RWPE2 (cell line): ENCODE measurements at places on chromosomes 16 and 17.

- H3K4me3 ChIP-seq = peak overlapping the region; percentile 92
- peak overlapping the region; percentile 80 for H3K27ac ChIP-seq
- no peaks in the 10 kb centered on the region for H3K27me3 ChIP-seq
- H3K36me3 ChIP-seq = no peaks in the 10 kb centered on the region
- DNase-seq = no peak
Measured at GRCh38 chr17:49359990-49360795, 1.9 kb downstream of the ZNF652 start.

- peak; percentile 66 for DNase-seq
- H3K27me3 ChIP-seq = peaks cover 4% of the 10 kb centered on the region
- H3K4me3 ChIP-seq = peak overlapping the region; percentile 53
- no peak overlapping the region for H3K27ac ChIP-seq
- no peaks in the 10 kb centered on the region for H3K4me1 ChIP-seq
Measured at GRCh38 chr17:61409301-61410112, 9.9 kb downstream of the TBX2 start.

GRCh38 chr16:11446566-11447119 is 101.4 kb downstream of the RMI2 start:
- H3K36me3 ChIP-seq = no peaks in the 10 kb centered on the region
- no peak overlapping the region for H3K4me3 ChIP-seq
- H3K27ac ChIP-seq = no peak overlapping the region
- no peak for DNase-seq
- H3K4me1 ChIP-seq = no peaks in the 10 kb centered on the region

GRCh38 chr17:50380369-50381259 is 7.6 kb downstream of the EME1 start:
- H3K27ac ChIP-seq = no peak overlapping the region
- no peaks in the 10 kb centered on the region for H3K27me3 ChIP-seq
- no peak overlapping the region for H3K4me3 ChIP-seq
- H3K36me3 ChIP-seq = peaks cover 90% of the 10 kb centered on the region
- H3K4me1 ChIP-seq = no peaks in the 10 kb centered on the region
- no peak for DNase-seq

DNA sequence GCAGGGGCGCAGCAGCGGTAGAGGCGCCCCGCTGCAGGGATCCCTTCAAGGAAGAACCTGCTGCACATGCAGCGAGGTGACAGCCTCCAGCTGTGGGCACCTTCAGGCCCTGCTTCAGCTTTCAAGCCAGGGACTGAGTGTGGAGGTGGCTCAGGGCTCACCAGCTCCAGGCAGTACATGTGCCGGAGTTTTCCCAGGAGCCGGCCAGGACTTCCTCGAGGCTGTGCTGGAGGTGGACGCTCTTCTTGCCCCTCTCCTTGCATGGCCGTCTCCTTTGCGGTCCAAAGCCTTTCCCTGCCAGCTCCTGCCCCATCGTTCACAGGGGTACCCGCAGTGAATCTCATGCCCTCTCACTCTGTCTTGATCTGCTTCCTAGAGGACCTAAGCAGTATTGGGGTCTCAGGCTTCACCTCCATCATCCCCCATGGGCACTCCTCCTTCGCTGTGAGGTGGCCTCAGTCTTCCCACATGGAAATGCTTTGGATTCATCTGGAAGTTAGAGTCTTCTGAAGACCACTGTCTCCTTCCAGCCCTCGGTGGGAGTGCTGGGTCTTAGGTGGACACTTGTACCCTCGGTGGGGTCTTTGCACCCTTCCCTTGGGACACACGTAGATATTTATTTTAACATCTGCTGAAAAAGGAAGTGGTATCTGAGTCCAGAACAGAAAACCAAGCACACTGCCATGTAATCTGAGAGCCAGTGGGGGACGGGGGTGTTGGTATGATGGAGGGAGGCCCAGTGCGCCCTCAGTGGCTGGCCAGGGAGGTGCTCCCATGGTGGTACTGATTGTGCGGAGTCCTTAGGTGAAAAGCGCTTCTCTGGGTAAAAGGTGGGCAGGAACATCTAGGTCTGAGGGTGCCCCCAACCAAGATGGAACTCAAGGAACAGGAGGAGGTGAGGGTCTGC is 7.0 kb downstream of the XYLT2 start:
- DNase-seq = no peak
- no peak overlapping the region for H3K4me3 ChIP-seq
- H3K27me3 ChIP-seq = no peaks in the 10 kb centered on the region
- H3K36me3 ChIP-seq = peaks cover 66% of the 10 kb centered on the region
- H3K4me1 ChIP-seq = peaks cover 13% of the 10 kb centered on the region
- no peak overlapping the region for H3K27ac ChIP-seq

- peaks cover 3% of the 10 kb centered on the region for H3K27me3 ChIP-seq
- peak; percentile 45 for DNase-seq
- H3K36me3 ChIP-seq = no peaks in the 10 kb centered on the region
- no peak overlapping the region for H3K4me3 ChIP-seq
- no peak overlapping the region for H3K27ac ChIP-seq
- H3K4me1 ChIP-seq = no peaks in the 10 kb centered on the region
Measured at GRCh38 chr17:73555199-73555960, 88.9 kb downstream of the SDK2 start.

GRCh38 chr17:82978765-82979349 is 100.6 kb upstream of the METRNL start:
- H3K27me3 ChIP-seq = no peaks in the 10 kb centered on the region
- H3K27ac ChIP-seq = no peak overlapping the region

DNA sequence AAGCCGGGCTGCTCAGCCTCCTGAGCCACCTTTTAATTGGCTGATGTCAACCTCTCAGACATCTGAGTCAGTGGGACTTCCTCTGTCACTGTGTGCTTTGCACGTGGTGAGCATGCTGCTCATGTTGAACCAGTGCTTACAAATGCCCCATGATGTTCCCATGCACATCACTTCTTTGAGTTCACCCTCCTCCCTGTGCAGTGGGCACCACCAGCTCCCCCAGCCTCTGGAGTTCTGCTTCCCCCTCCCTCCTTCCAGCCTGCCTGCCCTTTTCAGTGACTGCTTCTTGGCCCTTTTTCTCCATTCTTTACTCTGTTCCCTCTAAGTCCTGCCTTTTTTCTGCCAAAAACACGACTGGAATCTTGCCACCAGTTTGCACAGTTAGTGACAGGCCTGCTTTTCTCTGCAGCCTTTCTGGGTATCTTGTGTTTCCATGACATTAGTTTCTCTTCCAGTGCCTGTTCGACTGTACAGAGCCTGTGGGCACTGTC is 41.6 kb downstream of the USP10 start:
- peaks cover 59% of the 10 kb centered on the region for H3K36me3 ChIP-seq
- peak overlapping the region; percentile 98 for H3K27ac ChIP-seq

DNA sequence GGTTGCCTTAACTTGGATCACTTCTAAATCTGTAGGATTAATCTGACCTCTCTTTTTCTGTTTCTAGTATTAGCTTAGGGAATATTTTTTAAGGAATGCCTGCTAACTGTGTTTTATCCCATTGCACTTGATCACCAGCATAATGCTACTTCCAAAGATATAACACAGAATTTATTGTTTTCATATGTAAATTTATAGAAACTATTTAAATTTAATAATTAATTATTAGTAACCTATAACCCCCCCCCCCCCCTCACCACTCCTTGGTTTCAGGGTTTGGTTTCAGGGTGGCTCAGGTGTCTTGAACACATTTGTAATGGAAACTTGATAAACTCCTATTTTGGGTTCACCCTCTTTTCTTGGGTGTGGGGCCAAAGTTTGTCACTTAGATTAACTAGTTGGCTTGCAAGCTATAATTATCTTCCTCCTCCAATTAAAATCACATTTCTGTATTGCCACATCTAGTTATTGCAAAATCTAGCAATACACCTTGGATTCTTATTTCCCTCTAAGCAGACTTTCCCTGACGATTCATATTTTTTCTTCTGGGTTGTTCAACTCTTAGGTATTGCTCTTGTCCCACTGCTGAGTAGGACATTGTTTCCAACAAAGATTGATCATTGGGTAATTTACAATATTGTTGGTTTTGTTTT is 18.3 kb downstream of the KRT12 start:
- no peaks in the 10 kb centered on the region for H3K27me3 ChIP-seq
- H3K36me3 ChIP-seq = no peaks in the 10 kb centered on the region
- no peak overlapping the region for H3K4me3 ChIP-seq
- H3K27ac ChIP-seq = no peak overlapping the region

- no peak for DNase-seq
- no peak overlapping the region for H3K27ac ChIP-seq
- peaks cover 2% of the 10 kb centered on the region for H3K4me1 ChIP-seq
- H3K4me3 ChIP-seq = no peak overlapping the region
- H3K36me3 ChIP-seq = no peaks in the 10 kb centered on the region
Measured at GRCh38 chr16:87198328-87198832, 118.8 kb downstream of the C16orf95 start.

DNA sequence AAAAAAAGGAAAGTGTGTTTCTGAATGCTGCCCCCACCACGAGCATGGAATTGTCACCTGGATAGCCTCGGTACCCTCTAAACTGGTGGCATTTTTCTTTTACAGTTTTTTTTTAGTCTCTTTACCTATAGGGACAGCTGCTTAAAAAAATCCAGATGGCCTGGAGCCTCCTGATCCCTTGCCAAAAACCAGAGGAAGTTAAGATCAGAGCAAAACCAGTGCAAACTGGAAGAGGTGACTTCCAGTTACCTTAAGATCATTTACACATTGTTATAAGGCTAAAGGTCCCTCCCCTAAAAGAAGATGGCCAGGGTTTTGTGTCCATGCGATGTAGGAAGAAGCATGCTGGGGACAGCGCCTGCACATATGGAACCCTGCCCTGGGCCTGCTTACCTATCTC is 3.5 kb downstream of the MEFV start:
- H3K36me3 ChIP-seq = no peaks in the 10 kb centered on the region
- no peaks in the 10 kb centered on the region for H3K27me3 ChIP-seq
- H3K4me1 ChIP-seq = peaks cover 3% of the 10 kb centered on the region
- no peak for DNase-seq
- H3K27ac ChIP-seq = no peak overlapping the region
- H3K4me3 ChIP-seq = no peak overlapping the region

DNA sequence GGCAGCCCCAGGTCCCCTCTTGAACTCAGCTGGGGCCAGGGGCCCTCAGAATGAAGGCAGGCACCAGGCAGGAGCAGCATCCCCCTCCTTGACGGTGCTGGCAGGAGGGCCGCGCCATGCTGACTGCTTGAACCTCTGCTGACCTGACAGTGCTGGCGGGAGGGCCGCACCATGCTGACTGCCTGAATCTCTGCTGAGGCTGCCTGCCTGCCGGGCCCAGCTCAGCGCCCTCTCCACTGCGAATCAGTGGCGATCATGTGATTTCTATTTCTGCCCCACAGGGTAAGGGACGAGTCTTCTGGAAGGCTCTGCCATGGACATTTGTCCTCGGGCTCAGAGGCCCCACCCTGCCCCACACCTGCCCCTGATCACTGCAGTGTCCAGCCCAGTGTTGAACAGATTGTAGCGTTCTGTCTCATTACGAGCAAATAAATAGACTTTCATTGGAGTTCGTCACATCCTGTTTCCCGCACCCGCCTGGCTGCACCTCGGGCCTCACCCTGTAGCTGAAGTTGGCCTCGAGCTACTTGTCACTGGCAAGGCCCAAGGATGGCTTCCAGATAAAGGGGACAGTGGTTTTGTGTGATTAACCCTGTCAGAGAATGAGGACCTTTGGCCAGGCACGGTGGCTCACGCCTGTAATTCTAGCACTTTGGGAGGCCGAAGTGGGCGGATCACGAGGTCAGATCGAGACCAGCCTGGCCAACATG is 8.6 kb downstream of the C16orf90 start:
- H3K4me3 ChIP-seq = no peak overlapping the region
- DNase-seq = no peak
- no peaks in the 10 kb centered on the region for H3K4me1 ChIP-seq
- peaks cover 24% of the 10 kb centered on the region for H3K36me3 ChIP-seq

DNA sequence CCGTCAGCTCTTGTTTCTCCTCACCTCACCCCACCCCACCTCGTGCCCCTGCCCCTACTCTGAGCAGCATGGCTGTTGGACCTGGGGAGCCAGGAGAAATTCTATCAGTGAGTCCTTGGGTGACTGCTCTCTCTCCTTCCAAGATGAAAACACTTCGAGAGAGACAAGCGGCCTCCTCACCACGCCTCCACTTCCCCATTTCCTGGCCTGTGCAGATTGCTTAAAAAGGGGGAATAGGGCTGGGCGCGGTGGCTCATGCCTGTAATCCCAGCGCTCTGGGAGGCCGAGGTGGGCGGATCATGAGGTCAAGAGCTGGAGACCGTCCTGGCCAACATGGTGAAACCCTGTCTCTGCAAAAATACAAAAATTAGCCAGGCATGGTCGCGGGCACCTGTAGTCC is 9.5 kb downstream of the DLX4 start:
- H3K36me3 ChIP-seq = no peaks in the 10 kb centered on the region
- H3K4me3 ChIP-seq = no peak overlapping the region
- H3K27ac ChIP-seq = peak overlapping the region; percentile 27
- H3K27me3 ChIP-seq = peaks cover 5% of the 10 kb centered on the region
- H3K4me1 ChIP-seq = peaks cover 28% of the 10 kb centered on the region

DNA sequence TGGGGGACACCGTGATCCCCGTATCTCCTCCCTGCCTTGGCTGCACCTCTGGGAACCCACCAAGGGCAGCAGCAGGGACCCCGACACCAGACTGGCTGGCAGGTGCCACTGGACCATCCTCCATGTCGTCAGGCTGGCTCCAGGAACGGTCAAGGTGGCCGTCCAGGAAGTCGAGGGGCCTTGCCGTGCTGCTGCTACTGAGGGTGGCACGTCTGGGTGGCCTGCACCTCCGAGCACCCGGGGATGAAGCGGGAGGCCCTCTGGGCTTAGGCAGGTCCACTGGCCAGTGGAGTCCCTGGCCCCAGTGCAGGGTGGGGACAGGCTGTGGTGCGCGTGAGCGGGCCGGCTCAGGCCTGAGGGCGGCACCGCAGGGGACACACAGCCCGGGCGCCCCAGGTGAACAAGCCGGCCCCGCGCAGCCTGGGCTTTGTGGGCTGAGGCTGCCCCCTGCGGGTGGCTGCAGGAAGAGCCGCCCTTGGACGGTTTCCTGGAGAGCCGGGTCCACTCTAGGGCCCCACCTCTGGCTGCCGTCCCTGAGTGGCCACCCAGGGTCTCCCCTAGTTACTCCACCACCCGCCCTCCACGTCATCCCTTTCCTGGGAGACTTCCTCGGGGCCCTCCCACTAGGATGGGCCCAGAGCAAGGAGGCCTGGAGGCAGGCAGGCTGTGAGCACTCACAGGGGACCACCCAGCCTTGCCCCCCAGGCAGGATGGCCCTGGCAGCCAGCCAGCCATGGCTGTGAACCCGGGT is 42.8 kb upstream of the ZC3H18 start:
- no peak for DNase-seq
- no peaks in the 10 kb centered on the region for H3K36me3 ChIP-seq
- H3K27me3 ChIP-seq = no peaks in the 10 kb centered on the region
- H3K27ac ChIP-seq = no peak overlapping the region
- H3K4me3 ChIP-seq = no peak overlapping the region
- H3K4me1 ChIP-seq = no peaks in the 10 kb centered on the region

- H3K27ac ChIP-seq = peak overlapping the region; percentile 56
- H3K27me3 ChIP-seq = no peaks in the 10 kb centered on the region
- no peak for DNase-seq
Measured at GRCh38 chr16:67529582-67530012, 968 bp downstream of the RIPOR1 start.

DNA sequence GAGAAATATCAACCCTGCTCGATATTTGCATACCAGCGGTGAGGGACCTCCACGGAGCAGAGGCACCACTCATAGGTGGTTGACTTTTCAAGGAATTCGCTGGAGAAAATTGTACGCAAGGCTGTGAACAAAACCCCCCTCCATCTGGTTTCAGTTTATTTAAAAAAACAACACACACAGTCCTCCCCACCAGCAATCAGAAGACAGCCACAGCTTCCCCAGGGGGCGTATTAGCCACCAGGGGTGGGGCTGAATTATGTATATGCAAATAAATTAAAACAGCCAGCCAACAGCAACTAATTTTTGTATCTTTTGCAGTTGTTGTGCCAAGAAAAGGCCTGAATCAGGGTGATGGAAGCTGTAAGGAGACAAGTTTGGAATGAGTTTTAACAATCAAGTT is 5.9 kb upstream of the HSD11B2 start:
- H3K4me1 ChIP-seq = no peaks in the 10 kb centered on the region
- H3K36me3 ChIP-seq = no peaks in the 10 kb centered on the region
- DNase-seq = no peak
- no peaks in the 10 kb centered on the region for H3K27me3 ChIP-seq
